ENCODE measurements at places on chromosomes 1 and 21.
A peak's percentile ranks its signal among the peaks of the same experiment; 100 is the strongest.

- peak; percentile 24 for DNase-seq
Measured at GRCh38 chr1:147627435-147628110, 42.8 kb downstream of the ACP6 start.

DNA sequence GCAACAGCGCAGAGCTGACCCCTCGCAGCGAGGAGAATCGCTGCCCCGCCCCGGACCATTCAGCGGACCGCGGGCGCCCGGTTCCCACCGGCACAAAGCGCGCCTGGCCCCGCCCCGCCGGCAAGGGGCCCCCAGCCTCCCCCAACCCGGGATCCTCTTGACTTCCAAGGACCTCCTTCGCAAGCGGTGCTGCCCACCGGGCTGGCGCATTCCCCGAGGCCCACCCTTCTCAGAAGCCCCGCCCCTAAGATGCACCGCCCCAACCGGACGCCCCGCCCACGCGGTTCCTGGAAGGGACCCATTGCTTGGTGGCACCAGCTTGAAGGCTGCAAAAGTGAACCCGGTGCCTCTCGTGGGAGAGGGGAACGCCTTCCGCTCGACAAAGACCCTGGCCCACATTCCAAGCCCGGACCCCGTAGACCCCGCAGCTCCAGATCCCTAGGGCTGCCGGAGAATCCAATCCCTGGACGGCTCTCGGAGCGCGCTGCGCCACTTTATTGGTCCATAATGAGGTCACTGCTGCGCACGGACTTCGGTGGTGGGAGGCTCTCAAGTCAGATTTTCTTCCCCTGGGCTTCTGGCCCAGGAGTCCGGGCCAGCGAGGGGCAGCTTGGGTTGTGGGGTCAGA is 2.0 kb downstream of the HES3 start:
- DNase-seq = no peak

DNA sequence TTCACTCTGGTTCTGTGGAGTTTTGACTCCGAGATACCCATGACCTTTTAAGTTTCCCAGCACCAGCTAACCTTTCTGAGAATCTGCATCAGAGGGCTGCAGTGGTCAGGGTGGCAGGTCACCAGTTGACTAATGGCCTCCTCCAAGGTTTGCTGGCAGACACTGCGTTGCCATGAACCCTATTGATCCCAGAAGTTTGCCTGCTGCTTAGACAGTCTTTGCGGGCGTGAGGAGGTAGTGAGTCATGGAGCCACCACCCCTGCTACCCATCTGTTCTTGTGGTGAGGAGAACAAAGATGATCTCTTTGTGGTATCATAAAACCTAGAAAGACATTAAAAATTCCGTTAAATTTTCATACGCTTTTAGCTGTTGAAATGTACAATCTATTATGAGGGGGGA is 180.4 kb downstream of the FGGY start:
- no peak for DNase-seq

DNA sequence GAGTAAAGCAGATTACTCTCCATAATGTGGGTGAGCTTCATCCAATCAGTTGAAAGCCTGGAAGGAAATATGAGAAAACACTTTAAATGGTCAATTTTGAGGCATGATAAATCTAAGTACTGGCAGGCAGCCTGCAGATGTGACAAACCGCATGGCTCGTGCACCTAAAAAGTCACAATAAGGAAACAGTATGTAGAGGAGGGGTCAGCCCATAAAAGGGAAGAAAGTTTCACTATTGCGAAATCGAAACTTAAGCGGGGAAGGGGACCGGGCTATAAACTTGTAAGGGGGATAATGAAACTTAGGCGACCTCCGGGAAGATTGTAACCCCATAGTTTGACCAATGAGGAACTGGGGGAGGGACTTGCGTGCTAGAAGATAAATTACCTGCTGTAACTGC is 109.8 kb downstream of the PLPPR4 start:
- no peak for DNase-seq

DNA sequence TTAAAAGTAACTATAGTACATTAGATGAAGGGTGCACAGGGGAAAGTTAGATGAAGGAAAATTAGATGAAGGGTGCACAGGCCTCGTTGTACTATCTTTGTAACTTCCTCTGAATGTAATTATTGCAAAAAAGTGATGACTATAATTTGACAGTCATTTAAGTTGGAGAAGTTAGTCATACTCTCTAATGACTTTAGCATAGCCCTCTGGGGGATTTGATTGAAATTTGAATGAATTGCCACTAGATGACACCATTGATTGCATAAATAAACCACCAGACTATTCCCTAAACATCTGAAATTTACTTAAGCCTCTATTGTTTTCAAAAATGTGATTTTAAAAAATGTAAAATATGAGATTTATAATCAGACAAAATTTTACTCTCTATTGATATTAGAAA is 102.6 kb downstream of the TPR start:
- no peak for DNase-seq

- no peak for DNase-seq
Measured at GRCh38 chr1:154497026-154497806, 4.8 kb upstream of the TDRD10 start.

GRCh38 chr1:88661951-88662699 is 21.9 kb upstream of the PKN2 start:
- no peak for DNase-seq

DNA sequence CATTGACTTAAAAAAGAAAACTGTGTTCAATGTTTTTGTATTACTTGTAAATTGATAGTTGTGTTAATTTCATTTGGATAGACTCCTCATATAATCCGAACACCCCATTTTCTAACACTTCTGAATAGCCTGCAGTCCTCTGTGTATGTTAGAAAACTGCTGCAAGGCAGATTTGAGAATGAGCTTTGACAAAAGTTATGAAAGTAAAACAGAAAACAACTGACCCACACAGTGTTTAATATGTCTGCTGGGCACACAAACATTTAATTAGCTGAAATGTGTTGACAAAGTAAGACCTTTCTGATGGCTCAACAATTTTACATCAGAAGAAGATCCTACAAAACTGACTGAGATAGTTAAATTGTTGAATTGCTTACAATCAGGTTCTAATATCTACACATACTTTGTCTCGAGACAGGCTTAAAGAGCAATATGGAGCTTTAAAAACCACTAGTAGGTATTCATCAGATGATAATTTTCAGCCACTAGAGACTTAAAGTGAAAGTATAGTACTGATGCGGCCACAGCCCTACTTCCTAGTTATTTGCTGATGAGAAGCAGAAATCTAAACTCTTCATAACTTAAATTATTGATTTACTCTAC is 40.0 kb upstream of the PRMT6 start:
- no peak for DNase-seq

GRCh38 chr1:13943055-13943454 is 243.1 kb downstream of the PRDM2 start:
- no peak for DNase-seq

GRCh38 chr1:25356441-25356840 is 18.3 kb downstream of the TMEM50A start:
- no peak for DNase-seq

- DNase-seq = peak; percentile 81
Measured at GRCh38 chr1:26788836-26789611, 1.3 kb downstream of the PIGV start.

DNA sequence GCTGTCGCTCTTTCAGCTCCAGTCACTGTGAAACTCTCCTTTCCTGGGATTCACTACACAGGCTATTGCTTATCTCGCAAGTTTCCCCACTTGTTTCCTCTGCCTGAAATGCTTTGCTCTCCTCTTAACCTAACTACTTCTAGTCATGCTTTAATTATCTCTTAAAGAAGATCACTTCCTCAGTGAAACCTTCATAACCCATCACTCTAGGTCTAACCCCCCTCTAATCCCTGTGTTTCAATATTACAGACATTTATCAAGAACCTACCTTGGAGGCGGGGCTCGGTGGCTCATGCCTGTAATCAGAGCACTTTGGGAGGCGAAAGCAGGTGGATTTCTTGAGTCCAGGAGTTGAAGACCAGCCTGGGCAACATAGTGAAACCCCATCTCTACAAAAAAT is 16.7 kb upstream of the ZNF644 start:
- DNase-seq = no peak

- peak; percentile 81 for DNase-seq
Measured at GRCh38 chr1:21294266-21294989, 4.2 kb upstream of the ECE1 start.

GRCh38 chr1:221344693-221345092 is 397.2 kb downstream of the DUSP10 start:
- DNase-seq = no peak

DNA sequence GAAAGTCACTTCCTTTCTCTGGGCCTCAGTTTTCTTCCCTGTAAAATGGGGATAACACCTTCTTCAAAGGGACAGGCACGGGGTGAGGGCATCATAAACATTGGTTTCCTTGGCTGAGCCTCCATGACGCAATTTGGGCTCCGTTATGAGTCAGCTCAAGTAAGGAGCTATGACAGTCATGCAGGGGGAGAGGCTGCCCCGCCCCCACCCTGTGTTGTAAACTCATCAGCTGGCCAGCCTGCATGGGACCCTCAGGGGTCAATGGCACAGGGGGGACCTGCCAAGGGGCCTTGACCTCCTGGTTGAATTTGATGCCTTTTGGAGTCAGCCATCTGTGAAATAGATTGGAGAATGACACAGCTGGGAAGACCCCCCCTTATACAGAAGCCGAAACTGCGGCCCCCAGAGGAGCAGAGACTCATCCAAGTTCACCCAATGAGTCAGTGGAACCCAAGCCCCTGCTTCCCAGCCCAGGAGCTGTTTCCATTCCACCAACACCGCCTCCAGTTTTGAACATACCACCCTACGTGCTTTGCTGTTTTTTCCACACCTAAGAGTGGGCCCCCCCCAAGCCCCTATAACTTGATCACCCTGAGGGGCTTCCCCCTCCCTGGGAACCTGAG is 36.8 kb upstream of the RUNX3 start:
- peak; percentile 68 for DNase-seq

DNA sequence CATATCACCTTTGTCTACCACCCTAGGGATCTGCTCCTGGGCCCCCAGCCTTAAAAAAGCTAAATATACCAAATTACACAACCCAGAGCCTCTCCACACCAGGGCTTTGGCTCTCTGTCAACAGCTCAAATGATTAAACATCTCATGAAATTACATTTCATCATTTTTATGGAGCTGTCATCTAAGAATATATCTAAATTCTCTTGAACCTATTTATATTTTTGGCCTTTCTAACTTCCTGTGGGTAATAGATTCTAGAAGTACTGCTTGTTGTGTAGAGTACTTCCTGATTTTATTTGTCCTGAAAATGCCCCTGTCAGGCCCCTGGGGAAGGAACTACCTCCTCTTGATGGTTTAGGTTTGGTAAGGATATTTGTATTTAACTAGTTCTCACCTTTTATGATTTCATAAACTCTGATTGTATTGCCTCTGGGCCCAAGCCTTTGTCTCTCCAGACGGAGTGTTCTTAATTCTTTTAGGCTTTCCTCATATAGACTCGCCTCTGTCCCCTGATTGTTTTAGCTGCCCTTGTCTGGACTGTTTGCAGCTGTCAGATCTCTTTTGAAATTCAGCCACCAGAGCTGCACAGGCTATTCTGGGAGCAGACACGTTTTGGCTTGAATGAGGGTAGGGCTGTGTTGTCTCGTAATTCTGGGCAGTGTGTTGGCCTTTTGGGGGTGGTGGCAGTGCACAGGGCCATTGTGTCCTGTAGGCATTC is 16.6 kb downstream of the MYOG start:
- no peak for DNase-seq

- DNase-seq = no peak
Measured at GRCh38 chr1:230753586-230754251, 6.5 kb downstream of the CAPN9 start.

- DNase-seq = no peak
Measured at GRCh38 chr21:31991356-31992331, 118.8 kb downstream of the HUNK start.

GRCh38 chr1:99623554-99623953 is 22.4 kb upstream of the PALMD start:
- DNase-seq = no peak

DNA sequence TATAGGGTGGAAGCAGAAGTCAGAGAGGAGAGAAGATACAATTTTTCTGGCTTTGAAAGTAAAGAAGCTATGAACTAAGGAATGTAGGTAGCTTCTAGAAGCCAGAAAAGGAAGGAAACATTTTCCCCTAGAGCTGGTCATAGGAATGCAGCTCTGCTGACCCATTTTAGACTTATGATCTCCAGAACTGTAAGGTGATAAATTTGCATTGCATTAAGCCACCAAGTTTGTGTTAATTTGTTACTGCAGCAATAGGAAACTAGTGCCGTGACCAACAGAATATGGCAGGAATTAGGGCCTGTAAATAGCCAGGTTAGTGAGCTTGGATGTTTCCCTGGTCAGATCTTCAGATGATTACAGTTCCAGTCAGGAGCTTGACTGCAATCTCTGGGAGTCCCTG is 244.3 kb upstream of the C1orf105 start:
- no peak for DNase-seq

DNA sequence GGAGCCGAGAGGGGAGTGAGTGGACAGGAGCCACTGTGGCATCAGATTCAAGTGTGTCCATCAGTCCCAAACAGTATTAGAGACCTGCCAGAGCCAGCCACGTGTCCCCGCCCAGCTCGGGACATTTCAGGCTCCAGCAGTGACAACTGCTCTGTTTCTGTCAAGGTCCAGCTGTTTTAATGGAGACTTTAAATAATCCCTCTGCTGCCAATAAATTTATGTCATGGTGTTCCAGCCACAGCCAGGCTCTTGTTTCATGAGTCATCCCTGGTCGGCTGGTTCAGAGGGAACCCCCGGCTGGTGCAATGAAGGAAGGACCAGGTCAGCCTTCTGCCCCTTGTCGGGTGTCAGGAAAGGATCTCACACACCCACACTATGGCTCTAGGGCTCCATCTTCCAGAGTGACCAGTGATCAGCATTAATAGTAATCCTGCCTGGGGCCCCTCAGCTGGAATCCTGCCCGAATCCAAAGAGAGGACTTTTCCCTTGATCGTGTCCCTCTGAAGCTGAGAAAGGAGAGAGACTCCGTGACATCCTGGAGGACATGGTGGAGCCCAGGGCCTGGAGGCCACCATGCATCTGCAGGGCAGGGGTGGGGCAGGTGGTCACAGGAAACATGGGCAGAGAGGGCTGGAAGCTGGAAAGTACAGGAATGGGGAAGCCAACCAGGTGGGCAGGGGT is 197.3 kb downstream of the MATN1 start:
- no peak for DNase-seq

GRCh38 chr1:209328196-209328595 is 255.3 kb upstream of the CAMK1G start:
- no peak for DNase-seq

GRCh38 chr1:78716186-78716585 is 66.6 kb downstream of the IFI44 start:
- no peak for DNase-seq

GRCh38 chr21:31141389-31142000 is 103.2 kb upstream of the KRTAP19-8 start:
- DNase-seq = no peak

DNA sequence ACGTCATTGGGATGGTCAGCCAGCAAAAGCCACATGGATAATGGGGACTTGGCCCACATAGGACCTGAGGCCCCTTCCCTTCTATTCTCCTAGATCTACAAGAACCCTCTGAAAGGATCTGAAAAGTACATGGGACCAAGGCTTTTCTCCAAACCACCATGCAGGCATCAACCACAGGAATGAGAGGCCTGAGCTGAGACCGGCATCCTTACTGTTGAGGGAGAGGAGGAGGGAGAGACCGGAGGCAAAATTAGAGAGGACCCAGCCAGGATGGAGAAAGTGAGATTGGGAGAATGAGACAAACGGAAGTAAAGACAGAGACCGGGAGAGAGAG is 281.7 kb downstream of the RRAGC start:
- DNase-seq = no peak
